Right atrium auricular region (tissue), 2 donors: ENCODE measurements at places on chromosomes 7 and 10. TPM values are rescaled to one million over a fixed set of nuclear protein-coding genes. Genes with fewer than 3 reads are reported as not detected.
A peak's percentile ranks its signal among the peaks of the same experiment; 100 is the strongest.

The NANOS1 gene
- 5.2 TPM for total RNA-seq

The TMEM229A gene
- total RNA-seq, result 1.1 TPM

The PRPS1L1 gene
- total RNA-seq, result not detected

The SVIL gene
- total RNA-seq, result 340 TPM

The FGFBP3 gene
- 0.26 TPM for total RNA-seq

The PLOD3 gene
- total RNA-seq, result 35.5 TPM

The GDF2 gene
- not detected for total RNA-seq

The ERVW-1 gene
- total RNA-seq, result not detected

- no peaks in the 10 kb centered on the region for H3K36me3 ChIP-seq
- DNase-seq, result no peak
- H3K27me3 ChIP-seq, result no peaks in the 10 kb centered on the region
- H3K4me1 ChIP-seq, result no peaks in the 10 kb centered on the region
These were observed 102.2 kb upstream of the GATA3 start for GRCh38 chr10:7952266-7952665.

- no peaks in the 10 kb centered on the region for H3K27me3 ChIP-seq
- peak; percentile 65 for DNase-seq
- H3K4me1 ChIP-seq, result no peaks in the 10 kb centered on the region
These were observed 15.5 kb upstream of the SLC18A3 start for GRCh38 chr10:49594594-49594993.

DNA sequence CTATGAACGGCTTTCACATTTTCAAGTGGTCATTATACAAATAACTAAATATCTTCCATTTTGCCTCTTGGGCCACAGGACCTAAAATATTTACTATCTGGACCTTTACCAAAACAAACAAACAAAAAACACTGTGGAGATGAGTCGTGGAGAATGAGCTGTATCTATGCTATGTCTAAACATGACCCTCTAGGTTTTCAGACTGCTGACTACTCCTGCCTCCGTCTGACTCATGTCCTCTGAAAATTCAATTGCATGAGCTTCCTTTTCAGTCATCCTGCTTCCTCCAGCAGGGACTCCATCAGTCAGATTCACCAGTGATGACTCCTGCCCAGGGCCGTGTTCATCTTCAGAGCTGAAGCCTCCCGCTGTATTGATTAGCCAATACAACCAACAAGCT lies 96.8 kb downstream of the COL28A1 start:
- H3K27ac ChIP-seq, result no peak overlapping the region
- no peaks in the 10 kb centered on the region for H3K36me3 ChIP-seq
- no peaks in the 10 kb centered on the region for H3K27me3 ChIP-seq
- H3K4me1 ChIP-seq, result no peaks in the 10 kb centered on the region

DNA sequence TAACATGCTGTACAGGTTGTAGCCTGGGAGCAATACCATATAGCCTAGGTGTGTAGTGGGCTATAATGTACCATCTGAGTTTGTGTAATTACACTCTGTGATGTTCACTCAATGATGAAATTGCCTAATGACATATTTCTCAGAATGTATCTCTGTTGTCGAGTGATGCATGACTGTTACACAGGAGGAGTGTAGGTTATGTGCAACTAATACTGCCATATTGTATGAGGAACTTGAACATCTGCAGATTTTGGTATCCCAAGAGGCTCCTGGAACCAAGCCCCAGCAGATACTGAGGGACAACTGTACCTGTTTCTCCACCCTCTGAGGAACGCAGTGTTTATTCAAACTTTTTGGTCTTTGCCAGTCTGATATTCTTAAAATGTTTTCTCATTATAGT lies 38.6 kb downstream of the NACAD start:
- no peaks in the 10 kb centered on the region for H3K27me3 ChIP-seq
- H3K36me3 ChIP-seq, result no peaks in the 10 kb centered on the region
- H3K27ac ChIP-seq, result no peak overlapping the region
- no peak overlapping the region for H3K4me3 ChIP-seq
- H3K4me1 ChIP-seq, result no peaks in the 10 kb centered on the region
- DNase-seq, result no peak

DNA sequence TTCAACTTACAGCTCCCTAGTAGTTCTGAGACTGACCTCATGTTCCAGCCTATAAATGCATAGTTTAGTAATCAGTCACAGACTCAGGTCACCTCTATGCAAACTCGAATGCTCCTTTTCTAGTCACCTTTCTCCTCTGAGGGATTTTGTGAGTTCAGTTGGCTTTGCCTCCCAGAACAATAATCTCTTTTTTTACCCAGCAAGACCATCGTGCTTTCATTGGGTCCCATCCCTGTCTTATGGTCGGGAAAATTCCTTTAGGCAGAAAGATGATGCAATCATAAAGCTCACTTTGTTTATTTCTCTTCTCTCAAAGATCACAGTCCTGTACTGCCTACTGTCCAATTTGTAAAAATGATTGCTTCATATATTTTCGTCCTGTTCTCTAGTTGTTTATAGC lies 38.4 kb downstream of the TWIST1 start:
- no peak overlapping the region for H3K27ac ChIP-seq
- H3K4me1 ChIP-seq, result no peaks in the 10 kb centered on the region
- H3K36me3 ChIP-seq, result no peaks in the 10 kb centered on the region
- no peaks in the 10 kb centered on the region for H3K27me3 ChIP-seq
- H3K4me3 ChIP-seq, result no peak overlapping the region

GRCh38 chr10:123442901-123443300 lies 223.3 kb upstream of the GPR26 start:
- H3K27ac ChIP-seq, result no peak overlapping the region
- H3K27me3 ChIP-seq, result no peaks in the 10 kb centered on the region
- H3K4me3 ChIP-seq, result no peak overlapping the region
- no peak for DNase-seq

- H3K4me3 ChIP-seq, result no peak overlapping the region
- no peak for DNase-seq
- peaks cover 7% of the 10 kb centered on the region for H3K4me1 ChIP-seq
- H3K27ac ChIP-seq, result no peak overlapping the region
- no peaks in the 10 kb centered on the region for H3K36me3 ChIP-seq
- H3K27me3 ChIP-seq, result no peaks in the 10 kb centered on the region
These were observed 77.8 kb upstream of the NRP1 start for GRCh38 chr10:33412241-33412640.

DNA sequence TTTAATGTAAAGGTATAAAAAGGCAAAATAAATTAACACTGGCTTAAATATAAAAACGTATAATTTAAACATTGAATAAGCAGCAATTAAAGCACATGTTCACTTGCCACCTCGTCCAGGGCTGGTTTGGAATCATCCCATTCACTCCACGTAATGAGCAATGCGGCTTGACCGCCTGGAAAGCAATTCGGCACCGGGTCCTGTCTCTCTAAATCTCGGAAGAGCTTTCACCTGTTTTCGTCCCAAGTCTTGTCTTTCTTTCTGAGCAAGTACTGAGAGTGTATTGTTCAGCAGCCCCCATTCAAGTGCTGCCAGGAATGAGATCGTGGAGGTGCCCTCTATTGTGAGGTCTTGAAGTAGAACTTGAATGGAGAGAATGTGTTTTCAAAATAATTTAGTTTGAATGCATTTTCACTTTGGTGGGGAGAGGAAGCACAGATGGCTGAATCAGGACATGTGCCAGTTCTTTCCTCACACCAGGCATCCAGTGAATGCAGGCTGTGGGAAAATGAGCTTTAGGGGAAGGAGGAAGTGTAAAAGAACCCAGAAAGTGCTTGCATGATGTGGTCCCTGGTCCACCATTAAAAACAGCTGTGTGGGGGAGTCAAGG lies 515.2 kb downstream of the REEP3 start:
- no peaks in the 10 kb centered on the region for H3K4me1 ChIP-seq
- H3K36me3 ChIP-seq, result no peaks in the 10 kb centered on the region
- DNase-seq, result no peak
- H3K4me3 ChIP-seq, result no peak overlapping the region
- H3K27ac ChIP-seq, result no peak overlapping the region
- H3K27me3 ChIP-seq, result no peaks in the 10 kb centered on the region
